A549 treated with dexamethasone at 1 μM for 4 hours (cell line): ENCODE measurements at places on chromosomes 3 and 15. TPM values are rescaled to one million over a fixed set of nuclear protein-coding genes. Genes with fewer than 3 reads are reported as not detected.

The SCN5A gene
- total RNA-seq, result 0.40 to 0.86 TPM (median 0.62 TPM) in 5 replicates

The LRTM1 gene
- total RNA-seq, result not detected in 5 replicates

The DOCK3 gene
- 0.28 to 0.43 TPM (median 0.35 TPM) in 5 replicates for total RNA-seq

The GOLGA6L7 gene
- total RNA-seq, result not detected in 5 replicates

The MUC13 gene
- total RNA-seq, result 6.5 to 8.6 TPM (median 7.6 TPM) in 5 replicates

The TGM4 gene
- total RNA-seq, result 0.25 to 0.39 TPM (median 0.27 TPM) in 5 replicates

The PLIN1 gene
- total RNA-seq, result 0.06 to 0.09 TPM (median 0.08 TPM) in 5 replicates

The C3orf20 gene
- 0.02 to 0.06 TPM in 2 of 5 replicates, not detected in the others for total RNA-seq

The CKMT1B gene
- 2.4 to 5.3 TPM (median 3.9 TPM) in 5 replicates for total RNA-seq

The COLQ gene
- total RNA-seq, result 0.12 to 0.36 TPM (median 0.28 TPM) in 5 replicates

The CLCN2 gene
- total RNA-seq, result 2.9 to 5.4 TPM (median 4.7 TPM) in 5 replicates

The ECE2 gene
- not detected in 5 replicates for total RNA-seq

The DNASE1L3 gene
- total RNA-seq, result 0.10 to 0.15 TPM (median 0.11 TPM) in 4 of 5 replicates, not detected in the other

The CLSTN2 gene
- total RNA-seq, result 0.02 to 0.07 TPM (median 0.06 TPM) in 5 replicates

The ACY1 gene
- 21.5 to 29.0 TPM (median 24.9 TPM) in 5 replicates for total RNA-seq

The ACKR2 gene
- 0.04 to 0.11 TPM (median 0.05 TPM) in 5 replicates for total RNA-seq

The GHSR gene
- not detected in 5 replicates for total RNA-seq

The MORC1 gene
- total RNA-seq, result 0.02 TPM in 1 of 5 replicates, not detected in the others

The POLR2H gene
- 65.2 to 72.1 TPM (median 66.4 TPM) in 5 replicates for total RNA-seq

The NR2E3 gene
- total RNA-seq, result 0.09 to 0.41 TPM (median 0.23 TPM) in 5 replicates

The TMPRSS7 gene
- 0.06 to 0.14 TPM (median 0.08 TPM) in 5 replicates for total RNA-seq

The TMEM45A gene
- total RNA-seq, result 1.7 to 2.8 TPM (median 2.4 TPM) in 5 replicates

The DISP2 gene
- total RNA-seq, result 1.1 to 1.9 TPM (median 1.5 TPM) in 5 replicates

The A4GNT gene
- not detected in 5 replicates for total RNA-seq

The RPN1 gene
- total RNA-seq, result 157 to 173 TPM (median 162 TPM) in 5 replicates

The THBS1 gene
- 64.6 to 112 TPM (median 90.6 TPM) in 5 replicates for total RNA-seq

The DAZL gene
- not detected in 5 replicates for total RNA-seq
